CD4-positive, alpha-beta T cell (primary cell): ENCODE measurements at places on chromosomes 3 and 15. TPM values are rescaled to one million over a fixed set of nuclear protein-coding genes. Genes with fewer than 3 reads are reported as not detected.

DNA sequence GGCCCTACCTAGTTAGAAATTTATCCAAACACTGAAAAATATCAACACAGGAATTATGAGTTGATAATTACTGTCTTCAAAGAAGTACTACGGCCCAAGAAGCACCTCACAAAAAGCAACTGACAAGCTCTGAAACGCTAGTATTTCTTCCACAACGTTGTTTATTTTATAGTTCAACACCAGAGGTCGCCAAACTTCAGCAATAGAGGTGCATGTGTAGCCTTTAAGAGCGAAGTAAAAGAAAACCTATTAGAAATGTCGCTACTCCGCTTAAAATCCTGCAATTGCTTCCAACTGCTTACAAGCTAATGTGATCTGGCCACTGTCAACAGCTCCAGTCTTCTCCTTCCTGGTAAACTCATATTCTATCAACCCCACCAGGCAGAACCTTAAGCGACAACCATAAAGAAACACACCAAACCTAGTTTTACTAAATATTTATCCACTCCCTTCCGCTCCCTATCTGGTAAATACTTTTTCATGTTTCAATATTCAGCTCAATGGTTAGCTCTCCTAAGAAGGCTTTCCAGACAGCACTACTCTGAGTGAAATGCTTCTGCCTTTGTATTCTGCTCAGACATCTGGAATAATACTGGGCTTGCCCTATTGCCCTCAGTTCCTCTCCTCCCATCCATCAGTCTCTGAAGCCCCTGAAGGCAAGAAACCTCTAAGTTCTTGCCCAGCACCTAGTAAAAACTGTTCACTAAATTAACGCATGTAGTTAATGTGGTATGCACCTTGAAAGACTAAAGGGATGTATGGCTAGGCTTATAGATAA is 110.2 kb downstream of the NR1I2 start:
- H3K4me3 ChIP-seq = no peak overlapping the region
- H3K27me3 ChIP-seq = no peaks in the 10 kb centered on the region
- H3K27ac ChIP-seq = no peak overlapping the region

The CCDC13 gene
- not detected for total RNA-seq

DNA sequence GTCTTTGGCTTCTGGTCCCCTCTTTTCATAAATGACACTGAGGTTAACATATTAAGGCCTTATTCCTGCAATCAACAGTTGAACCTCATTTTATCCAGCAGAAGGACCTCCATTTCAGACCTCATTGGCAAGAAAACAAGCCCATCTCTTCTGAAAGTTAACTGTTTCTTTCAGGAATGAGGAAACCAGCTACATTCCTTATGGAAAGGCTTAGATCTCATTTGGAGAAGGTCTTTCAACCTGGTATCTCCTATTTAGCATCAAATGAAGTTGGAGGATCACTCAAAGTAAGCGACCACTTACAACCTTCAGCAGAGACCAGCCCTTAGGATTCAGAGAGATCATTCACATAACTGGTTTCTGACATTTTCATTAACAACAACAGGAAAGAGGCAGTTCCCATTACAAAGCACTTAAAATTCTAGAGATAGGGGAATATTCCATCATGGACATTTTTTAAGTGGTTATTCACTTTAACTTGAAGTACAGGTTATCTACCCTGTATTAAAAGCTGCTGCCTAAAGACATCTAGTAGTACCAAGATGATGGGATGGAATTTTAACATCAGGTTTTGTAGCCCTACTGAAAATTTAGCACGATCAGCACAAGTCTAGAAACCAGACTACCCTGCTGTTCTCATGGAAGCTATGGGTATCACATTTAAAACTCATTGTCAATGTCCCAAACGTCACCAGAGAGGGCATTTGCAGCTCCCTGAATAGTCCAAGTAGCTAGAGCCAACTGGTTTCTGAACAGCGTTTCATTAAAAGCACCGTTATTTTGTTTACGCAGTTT is 30.4 kb downstream of the TFRC start:
- no peaks in the 10 kb centered on the region for H3K4me1 ChIP-seq
- H3K27me3 ChIP-seq = no peaks in the 10 kb centered on the region
- H3K27ac ChIP-seq = no peak overlapping the region
- DNase-seq = no peak

The CNTN6 gene
- not detected for total RNA-seq

DNA sequence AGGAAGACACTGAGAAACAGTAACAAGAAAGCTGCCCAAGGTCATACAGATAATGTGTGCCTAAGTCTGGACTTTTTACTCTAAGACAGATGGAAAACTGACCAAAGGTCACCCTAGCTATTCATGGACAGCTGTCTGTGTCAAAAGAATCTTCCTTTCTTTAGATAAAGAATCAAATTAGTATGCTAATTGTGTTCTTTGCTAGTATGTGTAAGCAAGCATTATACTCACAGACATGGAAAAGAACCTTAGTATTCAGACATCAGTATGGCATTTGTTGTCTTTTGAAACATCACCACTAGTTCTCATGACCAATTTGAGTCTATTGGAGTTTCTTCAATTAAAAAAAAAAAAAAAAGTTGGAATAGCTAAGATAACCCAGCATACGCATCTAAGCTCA is 91.8 kb upstream of the SOX2 start:
- H3K4me1 ChIP-seq = no peaks in the 10 kb centered on the region
- no peak for DNase-seq
- H3K4me3 ChIP-seq = no peak overlapping the region
- H3K27ac ChIP-seq = no peak overlapping the region
- H3K36me3 ChIP-seq = no peaks in the 10 kb centered on the region

DNA sequence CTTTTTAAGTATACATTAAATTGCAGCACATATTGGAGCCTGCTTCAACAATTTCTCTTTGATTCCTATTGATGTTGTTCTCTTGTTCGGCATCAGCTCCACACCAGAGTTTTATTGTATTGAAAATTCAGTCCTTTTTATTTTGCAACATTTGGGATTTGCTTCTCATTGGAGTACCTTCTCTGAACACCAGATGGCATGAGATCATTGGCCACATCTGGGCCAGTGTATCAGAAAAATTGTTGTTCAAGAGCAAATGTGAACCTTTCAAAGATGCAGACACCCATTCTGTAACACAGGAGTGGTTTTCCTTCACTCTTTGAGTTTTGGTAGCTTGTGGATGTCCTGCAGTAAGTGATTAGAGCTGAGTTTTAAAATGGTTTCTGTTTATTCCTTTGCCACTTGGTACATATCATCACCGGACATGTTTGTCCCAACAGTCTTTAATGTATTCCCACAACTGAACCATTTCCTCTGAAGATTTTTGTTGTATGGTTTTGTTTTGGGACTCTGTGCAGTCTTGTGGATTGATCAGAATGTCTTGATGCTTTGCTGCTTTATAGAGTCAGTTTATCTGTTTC is 96.1 kb downstream of the MCTP2 start:
- peaks cover 3% of the 10 kb centered on the region for H3K4me1 ChIP-seq
- H3K4me3 ChIP-seq = no peak overlapping the region
- DNase-seq = no peak
- H3K36me3 ChIP-seq = no peaks in the 10 kb centered on the region
- no peaks in the 10 kb centered on the region for H3K27me3 ChIP-seq
- no peak overlapping the region for H3K27ac ChIP-seq

The ACTC1 gene
- not detected for total RNA-seq

DNA sequence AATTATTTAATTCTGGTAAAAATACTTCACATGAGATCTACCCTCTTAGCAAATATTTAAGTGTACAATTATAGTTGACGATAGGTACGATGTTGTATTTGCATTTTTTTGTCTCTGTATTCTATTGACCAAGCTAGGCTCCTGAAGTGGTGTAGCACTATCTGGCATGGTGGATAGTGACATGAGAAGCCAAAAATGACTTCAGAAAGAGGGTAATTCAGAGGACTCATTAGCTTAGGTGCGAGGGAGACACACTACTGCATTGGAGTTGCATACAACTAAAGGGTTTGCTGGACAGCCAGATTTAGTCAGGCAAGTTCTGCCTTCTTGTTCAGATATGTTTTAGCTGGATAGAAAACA is 50.6 kb downstream of the KBTBD8 start:
- H3K27ac ChIP-seq = no peak overlapping the region
- no peaks in the 10 kb centered on the region for H3K36me3 ChIP-seq
- H3K4me3 ChIP-seq = no peak overlapping the region

The GOLGA8O gene
- 1.2 TPM for total RNA-seq

DNA sequence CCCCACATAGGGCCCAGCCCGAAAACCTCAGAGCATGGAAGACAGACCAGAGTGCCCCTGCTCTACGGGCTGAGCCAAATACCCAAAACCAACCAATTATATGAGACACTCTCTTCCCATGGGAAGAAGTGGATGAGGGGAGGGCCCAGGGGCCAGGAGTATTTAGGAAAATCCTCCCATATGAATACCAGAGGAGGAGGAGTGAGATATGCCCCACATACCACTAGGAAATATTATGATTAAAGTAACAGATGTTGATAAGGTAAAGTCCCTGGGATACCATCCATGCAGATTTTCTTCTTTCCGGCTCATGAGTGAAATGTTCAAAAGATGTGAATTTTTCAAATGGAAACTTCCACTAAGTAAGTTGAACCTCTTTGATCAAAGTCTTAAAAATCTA is 50.4 kb downstream of the MESD start:
- no peak for DNase-seq
- no peaks in the 10 kb centered on the region for H3K4me1 ChIP-seq
- no peak overlapping the region for H3K27ac ChIP-seq
- H3K4me3 ChIP-seq = no peak overlapping the region

DNA sequence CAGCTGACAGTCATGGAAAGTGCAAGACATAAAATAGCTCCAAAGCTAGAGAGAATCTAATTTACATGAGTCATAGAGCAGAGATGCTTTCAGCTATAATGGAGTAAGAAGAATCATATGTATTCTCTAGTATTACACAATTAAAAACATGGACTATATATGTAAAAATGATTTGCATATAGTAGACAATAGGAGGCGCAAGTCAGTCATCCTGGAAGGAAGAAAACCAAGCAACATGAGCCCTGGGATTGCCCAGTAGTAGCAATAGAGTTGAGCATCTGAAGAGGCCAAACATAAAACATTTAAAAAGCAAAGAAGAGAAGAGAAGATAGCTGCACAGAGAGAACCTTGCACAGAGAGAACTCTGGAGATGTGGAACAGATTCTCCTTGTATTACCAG is 455.0 kb downstream of the EPHA3 start:
- no peaks in the 10 kb centered on the region for H3K36me3 ChIP-seq
- H3K27ac ChIP-seq = no peak overlapping the region
- no peak overlapping the region for H3K4me3 ChIP-seq

GRCh38 chr3:14440531-14441239 is 38.3 kb downstream of the SLC6A6 start:
- no peak for DNase-seq
- H3K4me1 ChIP-seq = peaks cover 43% of the 10 kb centered on the region
- no peak overlapping the region for H3K4me3 ChIP-seq
- H3K27ac ChIP-seq = no peak overlapping the region
- no peaks in the 10 kb centered on the region for H3K27me3 ChIP-seq
- H3K36me3 ChIP-seq = peaks cover 22% of the 10 kb centered on the region

GRCh38 chr15:96254173-96254572 is 76.3 kb upstream of the NR2F2 start:
- no peaks in the 10 kb centered on the region for H3K4me1 ChIP-seq
- no peak overlapping the region for H3K27ac ChIP-seq
- H3K36me3 ChIP-seq = no peaks in the 10 kb centered on the region
- no peak for DNase-seq
- H3K27me3 ChIP-seq = no peaks in the 10 kb centered on the region
